ENCODE measurements at places on chromosomes 16 and 17. TPM values are rescaled to one million over a fixed set of nuclear protein-coding genes. Genes with fewer than 3 reads are reported as not detected.

KRTAP4-9 gene
- not detected for total RNA-seq

DNA sequence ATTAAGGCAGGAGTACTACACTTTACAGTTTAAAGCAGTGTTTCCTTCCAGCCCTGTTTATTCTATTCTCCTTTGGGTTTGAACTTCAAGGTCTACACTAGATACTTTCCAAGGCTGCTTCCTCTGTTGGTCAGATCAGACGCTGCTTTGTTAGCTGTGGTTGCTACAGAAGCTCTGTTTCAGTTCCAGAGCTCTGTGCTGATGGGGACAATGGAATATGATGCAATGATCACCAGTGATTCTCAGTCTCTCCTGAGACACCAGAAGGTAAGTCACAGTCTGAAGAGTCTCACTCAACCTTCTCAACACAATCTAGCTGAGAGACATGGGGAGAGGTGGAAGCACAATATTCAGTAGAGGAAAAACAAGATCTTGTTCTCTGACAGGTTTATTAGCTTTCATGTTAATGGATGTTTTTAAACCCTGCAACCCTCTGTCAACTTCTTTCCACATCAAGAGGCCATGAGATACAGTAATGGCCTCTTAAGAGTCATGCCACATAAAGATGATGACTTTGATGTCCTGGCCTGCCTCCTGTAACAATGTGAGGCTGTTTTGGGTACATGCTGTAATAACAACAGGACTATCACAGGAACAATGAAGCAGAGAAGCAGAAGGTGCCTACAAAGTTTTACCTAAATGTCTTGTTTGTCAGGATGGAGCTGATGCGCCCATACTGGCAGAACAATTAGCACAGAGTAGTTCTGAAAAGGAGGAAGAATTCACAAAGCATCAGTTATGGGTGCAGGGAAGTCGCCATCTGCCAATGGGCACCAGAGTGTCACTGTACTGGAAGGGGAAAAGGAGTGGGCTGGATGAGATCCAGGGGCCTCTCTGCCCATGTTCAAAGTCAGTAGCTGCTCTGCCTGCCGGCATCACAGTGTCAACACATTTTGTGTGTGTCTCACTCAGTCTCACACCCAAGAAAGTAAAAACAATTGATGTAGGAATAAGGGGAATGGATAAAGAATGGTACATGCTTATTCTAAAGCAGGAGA, 33.4 kb downstream of the PSME3IP1 start:
- DNase-seq: no peak

GRCh38 chr16:54360681-54361080, 74.1 kb upstream of the IRX3 start:
- no peak for DNase-seq

COIL gene
- total RNA-seq: 9.4 TPM

DNA sequence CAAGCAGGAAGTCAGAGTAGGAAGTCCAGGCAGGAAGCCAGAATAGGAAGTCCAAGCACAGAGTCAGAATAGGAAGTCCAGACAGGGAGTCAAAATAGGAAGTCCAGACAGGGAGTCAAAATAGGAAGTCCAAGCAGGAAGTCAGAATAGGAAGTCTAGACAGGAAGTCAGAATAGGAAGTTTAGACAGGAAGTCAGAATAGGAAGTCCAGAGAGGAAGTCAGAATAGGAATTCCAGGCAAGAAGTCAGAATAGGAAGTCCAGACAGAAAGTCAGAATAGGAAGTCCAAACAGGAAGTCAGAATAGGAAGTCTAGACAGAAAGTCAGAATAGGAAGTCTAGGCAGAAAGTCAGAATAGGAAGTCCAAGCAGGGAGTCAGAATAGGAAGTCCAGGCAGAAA, 105.3 kb upstream of the C16orf82 start:
- no peak for DNase-seq

DNA sequence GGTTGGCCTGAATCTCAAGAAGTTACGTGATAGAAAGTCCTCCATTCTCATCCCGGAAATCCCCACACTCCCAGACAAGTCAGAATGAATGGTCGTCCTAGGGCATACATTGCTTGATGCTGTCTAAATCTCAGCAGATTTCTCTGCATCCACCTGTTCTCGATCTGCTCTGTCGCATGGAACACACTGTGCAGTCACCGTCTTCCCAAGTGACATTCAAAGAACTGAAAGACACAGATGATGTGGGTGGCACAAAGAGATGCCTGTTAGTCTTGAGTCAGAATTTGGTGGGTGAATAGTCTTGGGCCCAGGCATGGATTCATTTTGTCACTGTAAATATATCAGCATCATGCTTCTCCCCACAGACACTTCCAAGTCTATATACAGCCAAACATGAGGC, 518 bp upstream of the KRTAP9-3 start:
- DNase-seq: no peak

HLF gene
- total RNA-seq: 36.7 TPM

FSCN2 gene
- 0.39 TPM for total RNA-seq

- DNase-seq: no peak
These were observed 31.7 kb downstream of the CLTC start for GRCh38 chr17:59651346-59651745.

DNA sequence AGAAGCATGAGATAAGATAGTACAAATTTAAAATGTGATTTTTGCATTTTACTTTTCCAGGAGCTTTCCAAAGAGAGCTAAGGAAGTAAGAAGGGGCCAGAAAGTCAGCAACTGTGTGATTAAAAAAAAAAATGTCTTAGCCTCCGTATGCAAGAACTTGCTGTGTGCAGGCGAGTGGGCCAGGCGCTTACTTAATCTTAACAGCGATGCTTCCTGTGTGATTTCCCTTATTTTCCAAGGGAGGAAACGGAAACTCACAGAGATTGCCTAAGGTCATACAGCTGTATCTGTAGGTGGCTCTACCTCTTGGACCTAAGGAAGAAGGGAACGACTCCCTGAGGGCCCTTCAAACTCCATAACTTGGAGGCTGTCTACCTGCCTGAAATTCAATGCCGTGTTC, 11.1 kb downstream of the HS3ST3B1 start:
- DNase-seq: no peak

GRCh38 chr17:798246-798645, 16.1 kb downstream of the MRM3 start:
- no peak for DNase-seq

CRHR1 gene
- total RNA-seq: not detected
